ENCODE measurements at places on chromosomes 3 and 15.

GRCh38 chr3:15527031-15527459, 5.5 kb upstream of the COLQ start:
- H3K4me3 ChIP-seq: no peak overlapping the region
- H3K36me3 ChIP-seq: no peaks in the 10 kb centered on the region
- DNase-seq: peak; percentile 92
- no peaks in the 10 kb centered on the region for H3K27me3 ChIP-seq
- H3K27ac ChIP-seq: no peak overlapping the region

DNA sequence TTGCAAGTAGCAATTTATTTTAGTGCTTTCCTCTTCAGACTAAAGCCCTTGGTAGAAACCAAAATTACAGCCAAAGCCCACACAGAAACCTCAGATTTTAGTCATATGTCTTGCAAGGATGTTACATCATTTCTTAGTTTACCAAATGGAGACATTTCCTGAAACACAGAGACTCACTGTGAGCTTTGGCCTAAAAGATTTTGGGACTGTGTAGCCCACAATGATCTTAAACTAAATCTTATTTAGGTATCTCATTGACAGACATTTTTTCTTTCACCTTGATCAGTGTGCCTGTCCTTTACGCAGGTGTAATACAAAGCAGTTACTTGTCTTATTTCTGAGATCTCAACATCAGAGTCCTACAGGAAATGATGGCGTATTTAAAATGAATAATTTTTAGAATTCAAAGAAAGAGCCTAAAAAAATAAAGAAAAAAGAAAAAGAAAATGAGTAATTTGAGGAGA, 27.8 kb upstream of the AP4E1 start:
- no peaks in the 10 kb centered on the region for H3K27me3 ChIP-seq
- no peak overlapping the region for H3K27ac ChIP-seq
- H3K36me3 ChIP-seq: no peaks in the 10 kb centered on the region
- no peak for DNase-seq
- no peaks in the 10 kb centered on the region for H3K4me1 ChIP-seq

DNA sequence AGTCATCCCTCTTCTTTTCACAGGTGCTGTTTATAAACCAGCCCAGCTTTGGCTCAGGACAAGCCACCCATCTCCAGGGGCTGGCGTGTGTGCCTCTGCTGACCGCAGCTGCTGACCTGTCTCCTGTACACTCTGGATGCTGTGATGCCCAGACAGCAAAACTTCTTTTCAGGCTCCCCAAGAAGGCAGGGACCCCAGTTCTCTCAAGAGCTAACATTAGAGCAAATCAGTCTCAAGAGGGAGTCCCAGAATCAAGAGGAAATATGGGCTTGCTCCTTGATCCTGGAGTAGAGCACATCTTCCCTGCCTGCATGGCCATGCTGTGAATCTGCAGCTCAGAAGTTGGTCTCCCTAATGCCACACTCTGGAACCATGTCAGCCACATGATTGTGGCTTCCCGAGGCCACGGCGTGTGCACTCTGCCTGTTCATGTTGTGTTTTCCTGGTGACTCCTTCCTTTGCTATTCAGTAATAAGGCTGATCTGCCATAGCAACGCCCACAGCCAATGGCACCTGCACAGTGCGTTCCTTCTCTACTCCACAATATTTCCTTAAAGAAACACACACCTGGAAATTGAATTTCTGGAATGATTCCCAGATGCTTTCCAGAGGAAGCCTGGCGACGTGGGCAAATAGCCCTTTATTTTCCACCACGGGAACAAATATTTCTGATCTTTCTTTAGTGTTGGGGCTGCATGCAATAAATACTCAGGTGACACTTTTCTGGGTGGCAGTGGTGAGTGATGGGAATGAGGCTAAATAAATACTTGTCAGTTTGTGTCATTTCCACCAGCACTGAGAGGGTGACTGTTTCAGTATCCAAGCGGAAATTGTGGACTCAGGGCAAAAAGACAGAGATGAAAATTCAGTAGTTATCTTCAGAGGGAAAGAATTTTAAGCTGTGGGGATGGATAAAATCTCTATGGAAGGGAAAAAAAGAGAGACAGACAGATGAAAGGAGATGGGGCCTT, 21.9 kb upstream of the THSD4 start:
- H3K4me1 ChIP-seq: no peaks in the 10 kb centered on the region
- no peaks in the 10 kb centered on the region for H3K27me3 ChIP-seq
- no peak overlapping the region for H3K27ac ChIP-seq
- H3K4me3 ChIP-seq: no peak overlapping the region

DNA sequence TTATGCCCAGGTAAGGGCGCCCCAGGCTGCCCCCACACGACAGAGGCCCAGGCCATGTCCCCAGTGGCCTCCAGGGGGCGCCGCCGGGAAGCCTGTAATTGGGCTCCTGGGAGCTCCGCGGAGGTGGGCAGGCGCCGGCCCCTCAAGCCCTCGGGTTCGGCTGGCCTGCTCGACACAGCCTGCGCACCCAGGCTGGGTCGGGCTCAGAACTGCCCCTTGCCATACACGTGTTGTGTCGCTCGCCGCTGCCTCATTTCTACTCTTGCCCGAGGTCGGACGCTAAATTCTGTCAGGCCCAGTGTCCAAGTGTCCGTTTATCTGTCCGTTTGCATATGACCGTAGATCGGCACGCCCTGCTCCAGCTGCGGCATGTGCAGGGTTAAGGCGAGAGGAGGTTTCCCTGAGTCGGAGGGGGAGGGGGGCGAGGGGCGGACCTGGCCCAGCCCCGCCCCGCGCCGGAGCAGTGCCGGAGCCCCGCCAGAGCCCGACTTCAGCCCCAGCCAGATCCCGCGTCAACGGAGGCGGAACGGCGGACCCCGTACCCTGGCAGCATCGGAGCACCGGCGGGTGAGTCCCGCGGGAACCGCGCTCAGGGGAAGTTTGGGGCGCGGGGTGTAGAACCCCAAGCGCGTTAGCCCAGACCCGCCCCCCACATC, at the start of gene KLHDC8B:
KLHDC8B (plus strand) TSS at position 480 of the 656 bp plus-strand sequence. CDS start 1,172 bp downstream, outside the sequence.
- no peaks in the 10 kb centered on the region for H3K27me3 ChIP-seq
- no peaks in the 10 kb centered on the region for H3K36me3 ChIP-seq
- DNase-seq: peak; percentile 94
- peaks cover 43% of the 10 kb centered on the region for H3K4me1 ChIP-seq
- H3K27ac ChIP-seq: peak within 1 kb of the TSS; percentile 82

GRCh38 chr3:81925385-81925784, 163.9 kb upstream of the GBE1 start:
- H3K4me1 ChIP-seq: no peaks in the 10 kb centered on the region
- no peak for DNase-seq
- H3K4me3 ChIP-seq: no peak overlapping the region
- H3K27ac ChIP-seq: no peak overlapping the region

GRCh38 chr3:113293348-113293747, 82.0 kb downstream of the BOC start:
- no peaks in the 10 kb centered on the region for H3K36me3 ChIP-seq
- no peak for DNase-seq
- peaks cover 21% of the 10 kb centered on the region for H3K4me1 ChIP-seq
- no peaks in the 10 kb centered on the region for H3K27me3 ChIP-seq
- H3K27ac ChIP-seq: no peak overlapping the region

DNA sequence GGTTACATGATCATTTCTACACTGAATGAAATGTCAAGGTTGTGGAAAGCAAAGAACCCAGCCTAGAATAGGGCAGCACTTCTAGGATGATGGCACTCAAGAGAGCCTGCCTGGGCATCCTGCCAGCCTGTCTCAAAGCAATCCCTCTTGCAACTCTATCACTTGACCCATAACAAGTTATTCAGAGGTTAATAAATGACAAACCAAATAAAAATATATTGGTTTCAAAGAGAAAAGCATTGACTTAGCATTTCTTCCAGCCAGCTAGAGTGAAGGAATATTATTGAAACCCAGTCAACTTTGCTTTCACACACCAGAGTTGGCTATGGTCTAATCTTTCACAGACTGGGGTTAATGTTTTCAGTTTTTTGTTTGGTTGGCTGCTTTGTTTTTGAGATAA, 214.6 kb upstream of the UBE2E2 start:
- DNase-seq: peak; percentile 69
- no peaks in the 10 kb centered on the region for H3K4me1 ChIP-seq
- H3K27me3 ChIP-seq: no peaks in the 10 kb centered on the region
- H3K4me3 ChIP-seq: no peak overlapping the region
- no peak overlapping the region for H3K27ac ChIP-seq
- no peaks in the 10 kb centered on the region for H3K36me3 ChIP-seq

DNA sequence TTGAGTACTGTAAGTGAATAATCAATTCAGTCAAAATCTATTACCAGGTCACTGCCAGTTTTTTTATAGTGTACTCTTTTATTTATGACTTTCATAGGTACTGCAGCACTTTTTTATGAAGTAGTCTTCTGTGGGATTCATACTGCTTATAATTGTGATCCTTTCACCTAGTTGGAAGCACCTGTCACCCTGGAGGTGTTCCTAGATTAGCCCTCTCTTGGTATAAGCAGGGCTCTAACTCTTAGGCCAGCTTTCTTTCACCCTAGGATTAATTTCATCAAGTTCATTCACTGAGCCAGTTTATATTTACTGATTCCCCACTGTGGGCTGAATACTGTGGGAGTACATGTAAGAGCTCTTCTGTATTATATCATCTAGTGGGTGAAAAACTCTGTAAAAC, 65.9 kb upstream of the MLF1 start:
- H3K36me3 ChIP-seq: no peaks in the 10 kb centered on the region
- no peak overlapping the region for H3K27ac ChIP-seq
- no peak overlapping the region for H3K4me3 ChIP-seq
- no peaks in the 10 kb centered on the region for H3K27me3 ChIP-seq
- no peaks in the 10 kb centered on the region for H3K4me1 ChIP-seq
- DNase-seq: no peak

GRCh38 chr3:177357352-177358090, 160.2 kb upstream of the TBL1XR1 start:
- peaks cover 57% of the 10 kb centered on the region for H3K4me1 ChIP-seq
- H3K4me3 ChIP-seq: no peak overlapping the region
- no peaks in the 10 kb centered on the region for H3K27me3 ChIP-seq
- DNase-seq: peak; percentile 67

- H3K4me1 ChIP-seq: no peaks in the 10 kb centered on the region
- DNase-seq: no peak
- H3K36me3 ChIP-seq: no peaks in the 10 kb centered on the region
- no peaks in the 10 kb centered on the region for H3K27me3 ChIP-seq
- no peak overlapping the region for H3K27ac ChIP-seq
Observed at GRCh38 chr3:113094337-113095221, 103.8 kb downstream of the GTPBP8 start.

- peak; percentile 60 for DNase-seq
- no peaks in the 10 kb centered on the region for H3K36me3 ChIP-seq
- no peaks in the 10 kb centered on the region for H3K27me3 ChIP-seq
- H3K27ac ChIP-seq: peak overlapping the region; percentile 53
- no peak overlapping the region for H3K4me3 ChIP-seq
Observed at GRCh38 chr3:71066849-71067261, 516.7 kb downstream of the FOXP1 start.

DNA sequence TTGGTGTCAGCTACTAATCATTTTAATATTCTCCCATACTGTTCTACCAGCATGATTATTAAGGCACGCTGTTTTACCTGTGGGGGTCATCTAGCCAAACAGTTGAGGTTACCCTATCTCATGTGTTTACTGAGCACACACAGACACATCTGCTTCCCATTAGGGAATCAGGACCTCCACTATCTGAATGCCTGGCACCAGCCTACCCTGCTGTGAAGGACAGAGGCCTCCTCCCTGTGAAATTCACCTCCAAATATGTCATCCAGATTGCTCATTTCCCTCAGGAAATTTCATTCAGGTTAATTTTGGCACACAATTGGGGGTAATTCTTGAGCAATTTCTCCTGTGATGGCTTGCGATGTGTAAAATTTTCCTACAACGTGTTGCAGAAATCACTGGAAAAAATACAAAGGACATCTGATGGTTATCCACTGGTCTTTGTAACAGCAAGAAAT, 155.6 kb upstream of the NR2E3 start:
- DNase-seq: no peak
- no peaks in the 10 kb centered on the region for H3K27me3 ChIP-seq
- peaks cover 2% of the 10 kb centered on the region for H3K4me1 ChIP-seq
- no peaks in the 10 kb centered on the region for H3K36me3 ChIP-seq
- H3K4me3 ChIP-seq: no peak overlapping the region
- no peak overlapping the region for H3K27ac ChIP-seq

GRCh38 chr3:49018707-49019006, 277 bp upstream of the DALRD3 start:
- peak overlapping the region; percentile 71 for H3K27ac ChIP-seq
- peaks cover 18% of the 10 kb centered on the region for H3K36me3 ChIP-seq
- no peak for DNase-seq
- H3K4me1 ChIP-seq: peaks cover 12% of the 10 kb centered on the region

DNA sequence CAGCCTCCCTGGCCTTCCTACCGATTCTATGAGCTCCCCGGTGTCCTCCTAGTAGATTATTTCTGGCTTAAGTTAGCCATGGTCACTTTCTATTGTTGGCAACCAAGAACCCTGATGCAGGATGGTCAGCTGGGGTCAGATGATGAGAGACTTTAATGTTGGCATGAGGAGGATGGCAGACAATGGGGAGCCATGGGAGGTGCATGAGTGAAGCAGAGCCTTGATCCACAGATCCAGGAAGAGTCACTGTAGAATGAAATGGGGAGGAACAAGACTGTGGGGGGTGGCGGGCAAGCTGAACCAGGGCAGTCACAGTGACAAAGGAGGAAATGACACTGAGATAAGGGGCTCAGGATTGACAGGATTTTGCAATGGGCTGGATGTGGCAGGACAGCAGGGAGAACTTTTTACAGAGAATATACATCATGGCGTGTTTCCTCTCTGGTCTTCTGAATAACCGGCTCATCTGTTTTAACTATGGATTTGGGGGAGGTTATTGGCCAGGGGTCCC, 60.9 kb downstream of the RPLP1 start:
- H3K36me3 ChIP-seq: no peaks in the 10 kb centered on the region
- H3K4me3 ChIP-seq: no peak overlapping the region
- no peaks in the 10 kb centered on the region for H3K27me3 ChIP-seq

- no peaks in the 10 kb centered on the region for H3K4me1 ChIP-seq
- peak; percentile 64 for DNase-seq
- no peaks in the 10 kb centered on the region for H3K36me3 ChIP-seq
- H3K27me3 ChIP-seq: no peaks in the 10 kb centered on the region
- no peak overlapping the region for H3K27ac ChIP-seq
Observed at GRCh38 chr3:127652246-127652995, 20.3 kb upstream of the ABTB1 start.

DNA sequence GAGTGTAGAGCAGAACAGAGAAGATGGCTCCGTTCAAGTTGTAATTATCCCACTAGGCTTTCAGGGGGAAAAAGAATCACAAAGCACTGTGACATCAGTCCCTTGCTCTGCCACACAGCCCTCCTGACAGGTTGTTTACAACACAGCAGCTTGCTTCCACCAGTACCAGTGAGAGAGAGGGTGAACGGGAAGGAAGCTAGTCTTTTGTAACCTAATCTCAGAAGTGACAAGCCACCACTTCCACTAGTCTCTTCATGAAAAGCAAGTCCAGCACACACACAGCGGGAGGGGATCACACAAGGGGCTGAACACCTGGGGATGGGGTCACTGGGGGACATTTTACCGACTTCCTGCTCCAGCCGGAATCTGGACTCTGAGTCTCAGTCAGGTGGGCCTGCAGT, 86.3 kb downstream of the FAM81A start:
- peak; percentile 28 for DNase-seq
- peak overlapping the region; percentile 15 for H3K27ac ChIP-seq
- no peaks in the 10 kb centered on the region for H3K27me3 ChIP-seq

GRCh38 chr3:135970506-135971116, 5.1 kb downstream of the PPP2R3A start:
- no peak overlapping the region for H3K27ac ChIP-seq
- H3K36me3 ChIP-seq: no peaks in the 10 kb centered on the region
- peaks cover 13% of the 10 kb centered on the region for H3K4me1 ChIP-seq
- H3K4me3 ChIP-seq: no peak overlapping the region
- no peaks in the 10 kb centered on the region for H3K27me3 ChIP-seq
- DNase-seq: no peak
